ENCODE measurements at places on chromosomes 5 and 9.

GRCh38 chr5:56412601-56413379 is 179.7 kb upstream of the ANKRD55 start:
- no peak for DNase-seq

GRCh38 chr5:91171322-91171721 is 211.8 kb downstream of the ARRDC3 start:
- DNase-seq = no peak

GRCh38 chr5:138096997-138097828 is 13.4 kb downstream of the WNT8A start:
- DNase-seq = no peak

- no peak for DNase-seq
Observed at GRCh38 chr9:134066526-134066912, 1.3 kb downstream of the BRD3 start.

- no peak for DNase-seq
Observed at GRCh38 chr5:102788788-102789187, 33.7 kb downstream of the PAM start.

DNA sequence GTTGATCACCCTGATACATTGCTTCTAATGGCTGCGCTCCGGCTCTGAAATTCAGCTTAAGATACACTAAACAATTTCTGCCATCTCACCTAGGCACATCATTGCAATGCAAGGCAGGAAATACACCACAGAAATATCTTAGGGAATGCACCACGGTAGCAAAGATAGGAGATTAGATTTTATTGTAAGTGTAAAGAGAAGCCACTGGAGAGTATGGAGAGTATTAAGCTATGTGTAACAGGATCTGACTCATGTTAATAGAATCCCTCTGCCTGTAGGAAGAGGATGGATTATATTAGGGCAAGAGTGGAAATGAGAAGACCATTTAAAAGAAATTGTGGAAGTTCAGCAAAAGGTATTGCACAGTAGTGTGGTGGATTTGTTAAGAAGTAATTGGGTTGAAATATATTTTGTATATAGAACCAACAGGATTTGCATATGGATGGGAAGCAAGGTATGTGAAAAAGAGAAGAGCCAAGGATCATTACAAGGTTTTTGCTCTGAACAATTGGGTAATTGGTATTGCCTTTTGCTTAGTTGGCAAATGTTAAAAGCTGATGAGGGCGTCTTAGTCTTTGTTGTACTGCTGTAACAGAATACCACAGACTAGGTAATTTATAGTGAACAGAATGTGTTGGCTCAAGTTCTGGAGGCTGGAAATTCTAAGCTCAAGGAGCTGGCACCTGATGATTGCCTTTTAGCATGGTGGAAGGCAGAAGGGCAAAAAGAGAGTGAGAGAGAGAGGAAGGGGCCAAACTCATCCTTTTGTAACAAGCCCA is 636.1 kb downstream of the PSAT1 start:
- peak; percentile 93 for DNase-seq

DNA sequence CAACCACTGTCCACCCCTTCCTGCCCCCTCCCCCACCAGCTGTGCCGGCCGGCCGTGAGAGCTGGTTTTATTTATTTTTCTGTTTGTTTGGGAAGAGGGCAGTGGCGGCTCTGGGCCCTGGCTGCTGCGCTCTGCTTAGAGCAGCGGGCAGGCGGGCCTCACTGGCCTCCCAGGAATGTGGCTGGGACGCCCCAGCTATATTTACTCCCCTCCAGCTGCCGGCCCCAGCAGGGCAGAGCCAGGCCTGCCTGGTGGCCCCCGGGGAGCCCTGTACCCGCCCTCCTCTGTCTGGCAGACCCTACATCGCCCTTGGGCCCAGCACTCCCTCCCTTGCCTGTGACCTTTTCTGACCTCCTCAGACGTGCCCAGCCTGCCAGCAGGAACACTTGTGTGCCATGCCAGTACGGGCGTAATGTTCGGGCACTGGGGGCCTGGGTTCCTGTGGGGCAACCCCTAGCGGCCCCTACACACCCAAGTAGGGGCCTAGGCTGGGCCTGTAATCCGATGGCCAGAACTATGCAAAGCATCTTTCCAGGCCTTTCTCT is 7.7 kb downstream of the CXXC5 start:
- DNase-seq = no peak

DNA sequence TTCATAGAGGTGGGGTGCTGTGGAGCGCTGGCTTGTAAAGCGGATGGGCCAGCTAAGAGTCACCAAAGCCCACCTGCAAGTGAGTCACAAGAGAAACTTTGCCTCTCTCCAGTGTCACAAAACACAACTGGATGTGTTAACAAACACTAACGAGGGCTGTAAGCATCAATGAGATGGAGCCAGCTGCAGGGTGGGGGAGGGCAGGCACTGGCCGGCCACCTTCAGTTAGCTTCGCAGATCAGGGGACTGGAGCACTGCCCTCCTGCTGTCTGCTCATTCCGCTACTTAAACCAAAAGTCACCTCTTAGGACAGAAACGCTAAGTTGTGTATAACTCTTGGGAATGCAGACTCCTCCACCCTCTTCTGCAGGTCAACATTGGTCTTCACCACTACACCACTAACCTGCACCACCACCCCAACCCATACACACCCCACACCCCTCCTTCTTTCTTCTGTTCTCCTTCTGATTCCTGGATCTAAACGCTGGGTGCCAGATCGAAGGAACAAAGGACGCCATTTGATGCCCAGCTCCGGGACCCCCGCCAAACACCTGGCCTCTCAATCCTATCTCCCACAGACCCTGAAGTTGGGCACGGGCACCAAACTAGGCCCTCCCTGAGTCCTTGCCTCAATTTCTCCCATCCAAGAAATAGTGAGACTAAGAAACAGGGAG is 2.1 kb downstream of the ARSI start:
- no peak for DNase-seq

DNA sequence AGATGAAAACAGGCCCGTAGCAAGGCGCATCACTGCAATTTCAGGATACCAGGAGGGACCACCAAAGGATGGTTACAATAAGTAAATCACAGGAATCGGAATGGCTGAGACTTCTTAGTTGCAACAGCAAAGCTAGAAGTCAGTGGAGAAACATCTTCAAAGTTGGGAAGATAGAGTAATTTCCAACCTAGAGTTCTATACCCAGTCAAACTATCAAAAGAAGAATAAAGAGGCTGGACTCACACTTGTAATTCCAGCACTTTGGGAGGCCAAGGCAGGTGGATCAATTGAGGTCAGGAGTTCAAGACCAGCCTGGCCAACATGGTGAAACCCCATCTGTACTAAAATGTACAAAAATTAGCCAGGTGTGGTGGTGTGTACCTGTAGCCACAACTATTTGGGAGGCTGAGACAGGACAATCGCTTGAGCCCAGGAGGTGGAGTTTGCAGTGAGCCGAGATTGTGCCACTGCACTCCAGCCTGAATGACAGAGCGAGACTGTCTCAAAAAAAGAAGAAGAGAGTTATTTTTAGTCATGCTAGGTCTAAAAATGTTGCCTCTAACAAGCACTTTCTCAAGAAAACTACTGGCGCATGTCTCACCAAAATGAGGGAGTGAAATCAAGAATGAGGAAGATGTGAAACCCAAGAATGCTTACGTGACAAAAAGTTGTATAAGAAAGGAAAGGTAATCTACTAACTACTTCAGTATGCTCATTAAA is 267.7 kb downstream of the DENND1A start:
- no peak for DNase-seq

- no peak for DNase-seq
Observed at GRCh38 chr9:136837146-136837855, 5.0 kb upstream of the AJM1 start.

DNA sequence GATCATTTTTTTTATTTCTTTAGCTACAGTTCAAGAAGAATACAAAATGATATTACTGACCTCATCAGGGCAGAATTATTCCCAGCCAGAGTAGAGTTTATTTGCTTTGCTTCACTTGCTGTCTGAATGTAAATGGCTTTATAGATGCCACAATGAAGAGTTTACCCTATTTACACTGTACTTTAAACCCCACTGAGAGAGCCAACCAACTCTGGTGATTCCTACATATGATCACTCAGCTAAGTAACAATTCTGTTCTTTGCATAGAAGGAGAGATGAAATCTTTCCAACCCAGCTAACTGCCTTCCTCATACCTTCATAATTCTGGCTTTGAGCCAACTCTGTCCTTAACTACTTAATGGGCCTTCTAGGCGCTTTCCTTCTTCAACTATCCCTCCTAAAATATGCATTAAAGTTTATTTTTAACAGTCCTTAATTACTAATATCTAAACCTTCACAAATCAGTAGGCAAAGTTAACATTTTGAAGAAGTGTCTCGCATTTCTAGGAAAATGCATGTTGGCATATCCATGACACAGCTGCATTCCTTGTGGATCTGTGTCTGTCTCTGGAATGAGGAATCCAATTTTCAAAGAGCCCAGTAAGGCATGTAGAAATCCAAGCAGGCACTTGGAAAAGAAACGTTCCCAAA is 284.8 kb upstream of the GRAMD2B start:
- peak; percentile 25 for DNase-seq

DNA sequence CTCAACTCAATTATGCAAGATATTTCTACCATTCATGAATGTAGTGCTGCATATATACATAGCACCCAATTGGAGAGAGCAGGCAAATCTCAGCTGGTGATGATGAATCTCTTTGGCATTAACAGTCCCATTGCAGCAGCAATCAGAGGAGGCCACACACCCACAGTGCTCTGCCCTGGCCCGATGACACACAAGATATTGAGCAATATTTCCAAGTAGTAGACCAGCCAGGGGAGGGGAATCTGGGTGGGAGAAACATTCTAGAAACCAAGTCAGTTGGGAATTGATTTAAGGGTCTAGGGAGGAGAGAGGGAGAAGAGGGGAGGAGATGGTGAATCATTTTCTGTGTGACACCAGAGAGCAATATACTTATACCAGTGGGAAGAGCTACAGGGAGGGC is 14.9 kb upstream of the C5orf63 start:
- DNase-seq = peak; percentile 90

GRCh38 chr9:76756941-76757673 is 7.1 kb upstream of the PCA3 start:
- DNase-seq = no peak

- DNase-seq = peak; percentile 51
Observed at GRCh38 chr9:6779417-6780241, 21.9 kb downstream of the KDM4C start.

DNA sequence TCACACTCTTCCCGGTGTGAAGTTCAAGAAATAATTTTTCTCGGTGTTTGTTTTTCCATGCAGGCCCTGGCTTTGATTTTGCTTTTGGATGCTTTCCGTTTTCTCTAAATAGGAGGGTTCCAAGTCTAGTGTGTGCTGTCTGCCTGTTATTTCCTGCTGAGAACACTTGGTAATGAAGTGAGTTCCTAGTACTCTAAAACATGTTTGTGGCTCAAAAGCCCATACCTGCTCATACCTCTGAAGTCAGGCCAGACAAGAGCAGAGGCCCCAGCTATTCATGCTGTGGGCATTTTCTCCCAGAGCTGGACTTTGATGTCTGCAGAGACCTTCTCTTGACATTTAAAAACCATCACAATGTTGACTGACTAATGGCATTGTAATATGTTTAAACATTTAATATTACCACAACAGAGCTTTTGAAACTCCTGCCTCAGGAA is 211.2 kb downstream of the GOLPH3 start:
- DNase-seq = no peak

DNA sequence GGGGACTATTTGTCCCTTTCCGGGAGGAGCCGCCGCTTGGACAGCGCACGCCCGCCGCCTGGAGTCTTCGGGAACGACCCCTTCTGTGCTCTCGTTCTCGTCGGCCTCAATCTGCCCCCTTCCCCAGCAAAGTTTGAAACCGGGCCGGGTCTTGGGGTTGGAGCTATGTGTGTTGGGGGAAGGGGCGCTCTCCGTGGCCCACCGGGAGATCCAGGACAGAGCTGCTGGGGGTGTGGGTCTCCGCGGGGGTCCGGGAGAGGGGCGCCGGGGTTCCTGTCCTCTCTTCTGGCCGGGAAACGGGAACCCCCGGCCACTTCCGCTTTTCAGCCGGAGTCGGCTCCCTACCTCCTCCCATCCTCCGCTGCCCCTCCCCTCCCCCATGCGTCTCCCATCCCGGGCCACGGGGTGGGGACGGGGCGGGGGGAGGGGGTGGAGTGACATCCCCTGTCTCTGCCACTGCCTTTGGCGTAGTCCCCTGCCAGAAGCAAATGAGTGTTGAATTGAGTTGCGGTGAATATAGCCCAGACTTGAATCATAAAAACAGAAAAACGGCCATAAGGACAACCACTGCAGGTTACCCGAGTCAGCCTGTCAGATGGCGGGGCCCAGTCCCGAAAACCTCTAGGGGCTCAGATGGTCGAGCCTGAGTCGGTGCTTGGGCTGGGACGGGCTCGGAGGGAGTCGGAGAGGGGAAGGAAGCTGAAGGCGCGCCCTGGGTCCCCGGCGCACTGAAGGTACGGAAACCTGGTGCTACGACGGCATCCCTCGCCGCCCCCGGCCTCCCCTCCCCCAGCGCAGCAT is 1.1 kb downstream of the CPLX2 start:
- DNase-seq = no peak

DNA sequence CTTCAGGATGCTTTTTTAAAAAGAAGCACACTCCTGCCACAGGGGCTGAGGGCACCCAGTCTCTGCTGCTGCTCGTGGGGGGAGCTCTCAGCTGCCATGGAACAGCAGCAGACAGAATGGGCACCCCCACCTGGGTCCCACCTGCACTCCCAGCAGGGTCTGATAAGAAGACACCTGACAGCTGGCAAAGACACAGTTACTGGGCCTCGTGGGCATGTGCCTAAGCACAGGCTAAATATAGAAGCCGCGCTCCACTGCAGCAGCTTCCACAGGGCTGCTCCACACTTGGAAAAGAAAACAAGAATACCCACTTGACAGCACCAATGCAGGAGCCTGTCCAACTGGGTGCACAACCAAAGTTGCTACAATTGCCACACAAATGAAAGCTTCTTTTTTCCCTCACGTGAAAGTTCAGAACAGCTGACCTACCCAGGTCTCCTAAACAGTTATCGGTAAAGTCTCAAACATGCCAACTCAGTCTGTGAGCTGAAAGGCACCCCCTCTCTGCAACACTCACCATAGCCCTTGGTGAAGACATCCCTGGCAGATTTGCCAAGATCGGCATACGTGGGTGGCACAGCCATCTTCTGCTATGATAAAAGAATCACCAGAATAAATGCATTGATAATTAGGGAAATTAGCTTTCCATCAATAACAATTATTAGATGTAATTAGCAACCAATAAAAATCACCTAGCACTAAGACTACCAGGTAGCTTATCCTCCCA is 12.2 kb downstream of the VDAC1 start:
- no peak for DNase-seq

DNA sequence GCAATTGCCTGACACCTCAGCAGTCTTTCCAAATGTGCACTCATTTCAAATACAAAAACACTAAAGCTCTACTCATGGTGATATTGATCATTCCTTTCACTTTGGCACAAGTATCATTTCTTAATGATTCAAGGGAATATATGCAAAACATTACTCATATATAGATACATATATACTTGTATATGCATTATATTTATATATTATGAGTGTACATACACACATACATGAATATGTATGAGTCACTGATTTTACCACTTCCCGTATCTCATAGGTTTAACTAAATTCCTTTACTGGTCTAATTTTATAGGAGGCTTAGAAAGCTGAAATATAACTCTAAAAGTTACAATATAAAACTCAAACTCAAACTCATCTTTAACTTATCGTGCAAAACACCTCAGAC is 156.5 kb downstream of the CDH9 start:
- no peak for DNase-seq

Measured in RCC 7860 (cell line).